ENCODE measurements at places on chromosomes 4 and X.
A peak's percentile ranks its signal among the peaks of the same experiment; 100 is the strongest.

GRCh38 chr4:72496119-72496518 lies 72.9 kb downstream of the ADAMTS3 start:
- no peak for DNase-seq

GRCh38 chrX:34810916-34811315 lies 131.7 kb upstream of the FAM47B start:
- DNase-seq, result no peak

DNA sequence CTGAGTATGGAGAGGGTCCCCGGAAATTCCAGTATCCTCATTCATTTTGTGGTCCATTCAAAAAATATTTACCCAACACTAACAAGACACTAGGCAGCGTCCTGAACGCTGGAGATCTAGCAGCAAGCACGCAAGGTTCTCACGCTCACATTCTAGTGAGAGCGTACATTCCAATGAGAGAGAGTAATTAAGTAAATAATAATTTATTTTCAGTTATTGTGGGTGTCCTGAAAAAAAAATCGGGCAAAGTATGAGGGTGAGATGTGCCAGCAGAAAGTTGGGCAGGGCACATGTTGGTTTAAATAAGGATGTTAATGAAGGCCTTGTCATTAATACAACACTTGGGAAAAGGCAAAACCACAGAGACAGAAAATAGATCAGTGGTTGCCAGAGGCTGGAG lies 4.0 kb upstream of the TMEM156 start:
- no peak for DNase-seq

DNA sequence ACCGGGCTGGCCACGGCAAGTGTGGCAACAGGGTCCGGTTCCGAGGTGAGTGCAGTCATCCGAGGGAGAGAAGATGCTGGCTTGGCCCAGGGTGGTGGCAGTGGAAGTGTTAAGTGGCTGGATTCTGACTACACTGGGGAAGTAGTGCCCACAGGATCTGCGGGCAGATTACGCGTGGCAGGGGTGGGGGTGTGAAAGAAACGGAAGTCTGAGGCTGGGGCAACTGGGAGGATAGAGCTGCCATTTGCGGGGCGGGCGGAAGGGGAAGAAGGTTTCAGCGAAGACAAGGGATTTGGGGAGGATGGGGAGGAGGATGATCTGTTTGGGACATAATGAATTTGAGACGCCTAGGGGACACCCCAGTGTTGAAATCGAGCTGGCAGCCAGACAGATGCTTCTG lies 5.3 kb downstream of the RS1 start:
- no peak for DNase-seq

DNA sequence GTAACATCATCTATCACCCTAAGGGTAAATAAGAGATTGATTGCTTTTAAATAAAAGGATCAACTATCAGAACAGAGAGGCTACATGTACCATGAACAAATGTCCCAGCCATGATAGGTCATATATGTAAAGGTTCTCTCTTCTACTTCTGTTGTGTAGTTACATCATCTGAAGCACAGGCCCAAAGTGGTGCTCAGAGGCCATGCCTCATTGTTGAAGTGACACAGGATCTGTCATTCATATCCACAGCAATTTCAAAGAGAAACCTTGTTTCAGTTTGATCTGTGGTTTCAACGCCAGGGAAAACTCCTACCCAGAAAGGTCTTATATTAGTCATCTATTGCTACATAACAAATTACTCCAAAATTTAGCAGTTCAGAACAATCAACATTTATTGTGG lies 269.2 kb upstream of the MAOA start:
- DNase-seq, result no peak

DNA sequence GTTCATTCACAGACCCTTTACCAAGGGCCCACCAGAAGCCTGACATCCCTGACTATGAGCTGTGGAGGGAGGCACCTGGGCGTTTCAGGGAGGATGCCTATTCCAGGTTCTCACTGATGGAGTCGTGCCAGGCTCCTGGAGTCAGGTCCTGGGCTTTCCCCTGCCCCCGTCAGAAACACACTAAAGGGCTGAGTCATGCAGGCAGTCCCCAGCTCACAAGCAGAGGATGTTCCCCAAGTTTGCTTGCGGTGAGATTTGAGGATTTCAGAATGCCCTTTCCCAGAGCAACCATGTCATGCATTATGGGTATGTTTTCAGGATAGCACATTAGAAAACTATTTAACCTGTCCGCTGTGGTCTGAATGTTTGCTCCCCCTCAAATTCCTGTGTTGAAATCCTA lies 45.2 kb downstream of the FHDC1 start:
- DNase-seq, result no peak

DNA sequence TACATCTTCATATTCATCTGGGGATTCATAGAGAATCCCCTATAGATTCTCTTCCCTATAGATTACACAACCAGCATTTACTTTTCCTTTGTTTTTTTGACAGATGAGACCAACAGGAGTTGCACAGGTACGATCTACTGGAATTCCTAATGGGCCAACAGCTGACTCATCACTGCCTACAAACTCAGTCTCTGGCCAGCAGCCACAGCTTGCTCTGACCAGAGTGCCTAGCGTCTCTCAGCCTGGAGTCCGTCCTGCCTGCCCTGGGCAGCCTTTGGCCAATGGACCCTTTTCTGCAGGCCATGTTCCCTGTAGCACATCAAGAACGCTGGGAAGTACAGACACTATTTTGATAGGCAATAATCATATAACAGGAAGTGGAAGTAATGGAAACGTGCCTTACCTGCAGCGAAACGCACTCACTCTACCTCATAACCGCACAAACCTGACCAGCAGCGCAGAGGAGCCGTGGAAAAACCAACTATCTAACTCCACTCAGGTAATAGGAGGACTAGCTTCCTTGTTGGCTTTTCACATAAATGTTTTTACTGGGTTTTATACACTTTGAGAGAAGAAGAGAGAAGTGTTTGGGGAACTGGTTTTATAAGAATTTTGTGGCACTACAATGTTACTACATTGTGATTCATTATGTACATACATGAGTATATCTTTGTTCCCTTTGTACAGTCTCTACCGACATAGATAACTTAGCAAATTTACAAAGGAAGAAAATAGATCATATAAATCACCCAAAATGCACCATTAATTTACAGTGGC lies 137.2 kb downstream of the DIPK2B start:
- DNase-seq, result no peak

GRCh38 chr4:167359711-167360110 lies 125.4 kb upstream of the SPOCK3 start:
- DNase-seq, result no peak

- no peak for DNase-seq
Observed at GRCh38 chr4:40910706-40911105, 161.0 kb downstream of the NSUN7 start.

DNA sequence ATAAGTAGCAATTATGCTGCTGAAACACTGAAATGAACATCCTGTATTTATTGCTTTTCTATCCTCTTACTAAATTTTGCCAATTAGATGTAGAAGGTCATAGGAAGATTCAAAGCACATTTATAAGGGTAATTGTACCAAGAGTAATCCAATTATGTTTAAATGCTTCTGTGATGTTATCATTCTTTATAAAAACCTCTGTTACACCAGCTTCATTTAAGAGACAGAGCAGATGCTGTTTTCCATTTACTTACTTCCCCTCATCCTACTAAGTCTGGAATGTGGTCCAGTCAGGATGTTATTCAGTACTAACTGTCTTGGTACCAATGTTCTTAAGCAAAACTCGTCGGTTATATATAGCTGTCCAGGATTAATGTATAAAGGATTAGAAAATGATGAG lies 539.6 kb downstream of the PDHA2 start:
- DNase-seq, result no peak

DNA sequence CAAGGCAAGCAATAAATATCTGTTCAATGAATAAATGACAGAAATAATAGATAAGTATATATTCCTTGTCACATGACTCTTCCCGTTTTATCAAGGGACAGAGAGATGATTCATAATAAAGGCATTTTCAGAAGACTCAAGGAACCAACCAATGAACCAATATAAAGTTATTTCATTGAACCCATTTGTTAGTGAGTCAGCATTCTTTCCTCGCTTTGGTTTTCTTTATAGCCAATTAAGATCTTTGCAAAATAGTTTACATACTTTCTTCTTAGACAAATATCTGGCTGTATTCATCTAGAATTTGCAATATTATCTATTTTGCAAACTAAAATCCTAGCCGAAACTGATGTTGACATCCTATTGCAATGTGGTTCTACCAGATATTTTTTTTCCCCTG lies 269.4 kb downstream of the IL15 start:
- DNase-seq, result no peak

DNA sequence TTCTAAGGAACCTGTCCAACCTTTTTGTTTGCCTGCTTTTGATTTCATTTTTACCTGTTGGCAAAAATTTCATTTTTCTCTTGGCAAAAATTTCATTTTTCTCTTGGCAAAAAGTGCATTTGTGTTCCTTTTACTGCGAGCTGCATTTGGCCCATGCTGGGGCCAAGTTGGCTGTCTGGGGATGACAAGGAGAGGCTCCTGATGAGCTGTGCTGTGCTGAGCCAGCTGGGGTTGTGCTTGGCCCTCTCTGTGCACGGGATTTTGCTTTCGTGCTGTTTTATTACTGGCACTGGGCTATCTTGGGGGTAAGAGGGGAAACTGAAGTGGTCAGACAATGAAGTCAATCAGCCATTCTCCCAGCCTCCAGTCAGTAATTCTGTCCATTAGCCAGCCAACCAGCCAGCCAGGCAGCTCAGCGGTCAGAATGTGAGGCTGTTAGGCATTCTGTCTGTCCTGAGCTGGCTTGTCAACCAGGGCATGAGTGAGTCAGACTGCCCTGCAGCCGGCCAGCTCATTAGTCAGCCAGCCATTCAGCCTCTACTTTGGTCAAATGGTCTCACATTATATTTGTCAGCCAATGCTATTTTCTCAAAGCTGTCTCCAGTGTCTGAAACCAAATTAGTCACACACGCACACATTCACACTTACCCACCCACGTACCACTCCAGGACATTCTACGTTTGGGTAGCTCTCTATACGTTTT lies 56.9 kb upstream of the PRPS1 start:
- DNase-seq, result no peak

GRCh38 chr4:58761563-58761962 lies 1651.4 kb upstream of the IGFBP7 start:
- no peak for DNase-seq

DNA sequence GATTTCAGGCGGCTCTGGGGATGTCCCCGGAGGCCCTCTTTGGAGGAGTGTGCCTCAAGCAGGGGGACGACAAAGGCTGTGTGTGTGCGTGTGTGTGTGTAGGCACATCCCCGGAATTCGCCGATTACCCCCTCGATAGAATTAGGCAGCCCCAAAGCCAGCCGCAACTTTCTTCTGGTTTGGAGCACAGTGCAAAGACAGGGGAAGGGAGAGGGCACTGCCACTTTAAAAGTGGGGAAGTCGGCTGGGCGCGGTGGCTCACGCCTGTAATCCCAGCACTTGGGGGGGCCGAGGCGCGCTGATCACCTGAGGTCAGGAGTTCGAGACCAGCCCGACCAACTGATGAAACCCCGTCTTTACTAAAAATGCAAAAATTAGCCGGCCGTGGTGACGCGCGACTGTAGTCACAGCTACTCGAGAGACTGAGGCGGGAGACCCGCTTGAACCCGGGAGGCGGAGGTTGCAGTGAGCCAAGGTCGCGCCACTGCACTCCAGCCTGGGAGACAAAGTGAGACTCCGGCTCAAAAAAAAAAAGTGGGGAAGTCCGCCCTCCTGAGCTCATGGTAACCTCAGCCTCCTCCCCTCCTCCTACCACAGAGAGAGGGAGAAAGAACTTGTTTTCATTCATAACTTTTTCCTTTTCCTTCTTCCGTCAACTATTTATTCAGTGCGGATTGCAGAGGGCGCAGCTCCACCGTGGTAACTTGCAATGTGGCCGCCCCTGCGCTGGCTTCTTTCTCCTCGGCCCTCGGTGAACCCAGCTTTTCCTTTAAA lies 2.4 kb downstream of the SPRY1 start:
- DNase-seq, result peak; percentile 87

DNA sequence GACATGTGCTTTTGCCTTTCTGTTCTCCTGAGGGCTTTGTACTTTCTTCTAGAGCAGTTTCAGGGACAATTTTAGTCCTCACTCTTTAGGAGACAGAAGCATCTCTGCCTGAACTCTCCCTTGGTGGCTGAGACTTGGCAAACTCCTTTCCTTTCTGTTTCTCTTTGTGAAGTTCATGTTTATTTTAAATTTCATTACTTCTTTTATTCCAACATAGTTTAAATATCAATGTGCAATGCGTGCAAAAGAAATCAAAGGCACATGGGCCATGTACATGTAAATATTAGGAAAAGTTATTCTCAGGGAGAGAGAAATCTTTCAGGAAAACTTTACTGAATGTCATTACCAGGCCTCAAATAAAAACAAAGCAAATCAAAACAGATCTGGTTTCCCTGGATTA lies 177.6 kb downstream of the RNF150 start:
- no peak for DNase-seq

DNA sequence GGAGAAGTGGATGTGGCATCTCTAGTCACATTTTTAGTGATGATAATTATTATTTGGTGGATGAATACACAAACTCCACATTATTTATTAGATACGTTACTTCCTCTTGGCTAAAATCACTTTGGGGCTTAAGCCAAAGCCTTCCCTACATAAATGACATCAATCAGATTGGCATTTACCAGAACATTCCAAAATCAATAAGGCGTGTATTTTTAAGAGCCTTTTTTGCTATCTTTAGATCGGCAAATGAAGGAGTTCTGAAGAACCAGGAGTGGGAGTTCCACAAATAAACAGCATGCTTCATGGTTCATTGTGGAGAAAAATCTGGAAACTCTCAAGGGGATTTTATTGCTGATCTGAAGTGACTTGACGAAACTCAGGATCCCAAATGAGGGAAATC lies 89.7 kb downstream of the AMELX start:
- DNase-seq, result no peak

- no peak for DNase-seq
Observed at GRCh38 chr4:13399257-13399656, 84.9 kb downstream of the RAB28 start.

GRCh38 chrX:105695451-105695850 lies 126.9 kb upstream of the NRK start:
- DNase-seq, result no peak

DNA sequence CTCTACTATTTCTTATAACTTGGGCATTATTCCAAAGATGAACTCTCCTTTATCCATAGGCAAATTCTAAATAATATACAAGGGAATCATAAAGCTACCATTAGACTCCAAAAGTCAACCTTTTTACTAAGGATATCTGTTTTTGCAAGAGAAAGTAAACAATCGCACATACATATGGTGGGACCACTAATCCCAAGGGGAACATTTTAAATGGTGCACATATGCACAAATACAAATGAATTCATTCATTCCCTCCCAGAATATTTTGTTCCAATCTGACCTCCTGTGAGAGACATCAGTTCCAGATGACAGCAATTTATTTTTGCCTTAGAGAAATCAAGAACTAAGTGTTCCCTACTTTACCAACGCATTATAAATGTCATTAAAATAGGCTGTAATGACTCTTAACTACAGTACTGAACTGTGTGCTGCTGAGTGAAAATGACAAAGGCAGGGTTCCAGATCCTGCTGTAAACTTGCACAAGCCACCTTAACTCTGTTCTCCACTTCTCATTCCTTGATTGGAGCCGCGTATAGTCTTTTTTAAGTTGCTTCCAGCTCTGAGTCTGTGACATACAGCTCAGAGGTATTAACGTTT lies 2.0 kb downstream of the DHX15 start:
- DNase-seq, result no peak

GRCh38 chr4:47551682-47552081 lies 66.6 kb downstream of the ATP10D start:
- DNase-seq, result no peak

GRCh38 chr4:116361790-116362189 lies 723.6 kb downstream of the TRAM1L1 start:
- DNase-seq, result no peak

All from activated CD8-positive, alpha-beta memory T cell treated with anti-CD3 and anti-CD28 coated beads for 24 hours (primary cell).